Left ventricle myocardium inferior (tissue), 1 donor: ENCODE measurements at places on chromosomes 7 and 10. TPM values are rescaled to one million over a fixed set of nuclear protein-coding genes. Genes with fewer than 3 reads are reported as not detected.
A peak's percentile ranks its signal among the peaks of the same experiment; 100 is the strongest.

The C10orf88 gene
- total RNA-seq: 5.6 TPM

The AGFG2 gene
- total RNA-seq: 26.6 TPM

The KCNIP2 gene
- 29.2 TPM for total RNA-seq

The ELOVL3 gene
- not detected for total RNA-seq

The CYP26C1 gene
- total RNA-seq: not detected

The UCN3 gene
- total RNA-seq: not detected

The MNX1 gene
- total RNA-seq: not detected

The ZP3 gene
- total RNA-seq: not detected

GRCh38 chr10:62039954-62040353 is 138.5 kb downstream of the ARID5B start:
- DNase-seq: no peak

- peak; percentile 40 for DNase-seq
Observed at GRCh38 chr10:77084431-77085144, 553.0 kb downstream of the KCNMA1 start.

- DNase-seq: no peak
Observed at GRCh38 chr7:94266238-94266644, 128.5 kb upstream of the COL1A2 start.

DNA sequence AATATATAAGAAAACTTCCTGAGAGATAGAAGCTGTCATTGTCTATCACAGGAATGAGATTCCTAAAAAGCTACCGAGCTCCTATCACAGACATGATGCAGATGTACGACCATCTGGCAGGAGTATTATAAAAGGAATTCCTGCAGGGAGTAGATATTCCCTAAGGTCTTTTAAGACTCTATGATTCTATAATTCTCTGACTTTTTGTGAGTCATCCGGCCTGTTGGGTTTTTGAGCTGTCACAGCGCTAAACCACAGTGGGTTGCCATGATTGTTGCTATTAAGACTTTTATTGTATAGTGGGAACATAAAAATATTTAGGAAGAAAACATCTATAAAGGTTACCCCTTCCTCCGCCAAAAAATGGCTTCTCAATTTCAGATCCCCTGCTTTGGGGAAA is 223.4 kb downstream of the BMPER start:
- DNase-seq: no peak

DNA sequence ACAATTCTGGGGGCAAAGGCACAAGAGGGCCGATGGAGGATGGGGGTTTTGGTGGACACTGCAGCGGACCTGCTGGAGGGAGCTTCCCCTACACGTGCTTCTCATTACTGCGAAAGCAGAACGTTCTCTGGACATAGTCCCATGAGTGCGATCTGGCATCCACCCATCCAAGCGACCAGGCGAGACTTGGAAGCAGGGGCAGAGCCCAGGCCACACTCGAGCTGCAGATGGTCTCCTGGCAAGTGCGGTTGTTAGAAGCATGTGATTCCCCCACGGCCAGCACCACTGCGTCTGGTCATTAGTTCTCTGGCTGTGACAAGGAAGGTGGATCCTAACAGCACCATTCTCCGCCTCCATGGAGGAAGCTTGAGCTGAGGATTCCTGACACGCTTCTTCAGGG is 118.4 kb upstream of the TCERG1L start:
- no peak for DNase-seq

DNA sequence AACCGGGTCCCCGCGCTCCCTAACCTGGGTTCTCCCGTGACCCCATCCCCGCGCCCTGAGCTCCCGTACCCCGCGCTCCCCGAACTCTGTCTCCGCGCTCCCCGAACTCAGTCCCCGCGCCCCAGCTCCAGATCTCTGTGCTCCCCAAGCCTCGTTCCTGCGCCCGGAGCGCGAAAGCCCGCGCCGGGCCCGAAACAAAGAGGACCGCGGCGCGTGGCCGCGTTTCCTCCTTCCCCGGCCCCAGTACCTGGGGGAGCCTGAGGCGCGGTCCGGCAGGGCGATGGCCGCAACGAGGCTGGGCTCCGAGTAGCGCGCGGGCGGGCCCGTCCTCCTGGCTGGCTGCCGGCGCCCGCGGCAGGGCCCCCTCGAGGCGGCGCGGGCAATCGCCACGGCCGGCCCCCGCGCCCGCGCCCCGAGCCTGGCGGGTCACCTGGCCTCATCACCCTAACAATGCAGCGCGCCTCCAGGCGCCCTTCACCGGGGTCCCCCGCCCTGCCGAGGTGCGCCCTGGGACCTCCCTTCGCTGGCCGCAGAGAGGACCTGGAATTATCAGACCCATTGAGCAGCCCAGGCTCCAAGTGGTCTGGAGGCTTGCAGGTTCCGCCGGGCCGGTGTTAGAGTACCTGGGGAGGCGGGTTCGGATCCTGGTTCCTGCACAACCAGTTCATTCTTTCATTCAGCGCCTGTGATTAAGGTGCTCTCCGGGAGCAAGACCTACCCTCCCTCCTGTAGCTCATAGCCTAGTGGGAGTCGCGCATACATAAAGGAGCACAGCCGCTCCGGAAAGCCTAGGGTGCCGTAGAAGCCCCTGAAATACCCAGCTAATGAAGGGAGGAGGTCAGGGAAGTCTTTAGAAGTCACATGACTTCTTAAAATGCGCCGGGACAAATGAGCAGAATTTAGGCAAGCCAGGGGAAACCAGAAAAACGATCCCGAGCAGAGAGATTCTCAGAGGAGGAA is at the start of gene TNS3:
TSS of gene TNS3 (minus strand) at position 308 of the 960 bp plus-strand sequence. CDS start 142,475 bp downstream, outside the sequence.
- peak; percentile 44 for DNase-seq

DNA sequence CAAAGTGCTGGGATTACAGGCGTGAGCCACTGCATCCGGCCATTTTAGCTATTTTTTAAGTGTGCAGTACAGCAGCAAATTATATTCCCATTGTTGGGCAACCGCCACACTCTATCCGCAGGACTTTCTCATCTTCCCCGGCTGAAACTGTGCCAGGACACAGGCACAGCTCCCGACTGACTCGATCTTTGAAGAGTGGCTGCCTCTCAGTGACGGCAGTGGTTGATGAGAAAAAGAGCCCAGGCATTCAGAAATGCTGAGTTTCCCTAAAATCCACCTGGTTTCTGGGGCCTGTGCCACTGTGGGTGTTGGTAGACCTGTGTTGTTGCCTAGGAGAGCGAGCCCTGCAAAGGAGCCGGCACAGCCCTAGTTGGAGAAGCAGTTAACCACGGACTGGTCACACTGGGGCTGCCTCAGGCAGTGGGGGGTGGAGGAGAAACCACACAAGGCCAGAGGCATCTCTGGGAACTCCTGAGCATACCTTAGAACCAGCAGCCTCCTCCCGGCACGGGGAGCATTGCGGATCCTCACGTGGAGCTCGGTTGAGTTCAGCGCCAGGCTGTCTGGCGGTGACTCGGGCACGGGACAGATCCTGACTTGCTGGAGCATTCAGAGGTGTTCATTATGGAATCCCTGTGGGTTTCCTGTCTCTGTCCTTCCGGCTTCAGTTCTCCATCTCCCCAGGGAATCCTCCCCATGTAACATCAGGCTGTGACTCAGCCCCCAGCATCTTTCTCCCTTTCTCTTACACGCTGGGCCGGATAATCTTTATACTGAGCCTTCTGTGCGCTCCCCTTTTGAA is 16.2 kb downstream of the PFKFB3 start:
- DNase-seq: no peak

DNA sequence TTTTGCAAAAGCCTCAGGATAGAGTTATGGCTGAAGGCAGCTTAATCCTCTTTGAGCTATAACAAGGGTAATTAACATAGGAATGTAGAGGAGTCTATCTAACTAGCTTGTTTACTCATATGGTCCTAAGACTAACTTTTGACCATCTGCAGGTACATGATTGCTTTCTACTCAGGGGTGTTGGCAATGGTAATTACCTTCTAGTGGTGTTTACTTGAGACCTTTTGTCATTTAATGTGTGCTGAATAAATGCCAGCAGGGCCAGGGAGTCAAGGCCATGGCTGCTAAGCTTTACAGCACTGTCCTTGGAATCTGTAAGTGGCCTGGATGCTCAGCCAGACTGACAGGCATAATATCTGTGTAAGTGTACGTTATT is 1325.0 kb downstream of the XPNPEP1 start:
- no peak for DNase-seq

- DNase-seq: no peak
Observed at GRCh38 chr10:75432176-75432575, 752 bp downstream of the LRMDA start.
